Type B pancreatic cell (in vitro differentiated cells): ENCODE measurements at places on chromosomes 1 and 21. TPM values are rescaled to one million over a fixed set of nuclear protein-coding genes. Genes with fewer than 3 reads are reported as not detected.

- no peak overlapping the region for H3K4me3 ChIP-seq
- H3K4me1 ChIP-seq = peaks cover 90% of the 10 kb centered on the region
- H3K27ac ChIP-seq = peak overlapping the region; percentile 77
- peaks cover 5% of the 10 kb centered on the region for H3K27me3 ChIP-seq
- no peaks in the 10 kb centered on the region for H3K36me3 ChIP-seq
- no peak for DNase-seq
Observed at GRCh38 chr1:158011714-158012113, 18.3 kb downstream of the KIRREL1 start.

DNA sequence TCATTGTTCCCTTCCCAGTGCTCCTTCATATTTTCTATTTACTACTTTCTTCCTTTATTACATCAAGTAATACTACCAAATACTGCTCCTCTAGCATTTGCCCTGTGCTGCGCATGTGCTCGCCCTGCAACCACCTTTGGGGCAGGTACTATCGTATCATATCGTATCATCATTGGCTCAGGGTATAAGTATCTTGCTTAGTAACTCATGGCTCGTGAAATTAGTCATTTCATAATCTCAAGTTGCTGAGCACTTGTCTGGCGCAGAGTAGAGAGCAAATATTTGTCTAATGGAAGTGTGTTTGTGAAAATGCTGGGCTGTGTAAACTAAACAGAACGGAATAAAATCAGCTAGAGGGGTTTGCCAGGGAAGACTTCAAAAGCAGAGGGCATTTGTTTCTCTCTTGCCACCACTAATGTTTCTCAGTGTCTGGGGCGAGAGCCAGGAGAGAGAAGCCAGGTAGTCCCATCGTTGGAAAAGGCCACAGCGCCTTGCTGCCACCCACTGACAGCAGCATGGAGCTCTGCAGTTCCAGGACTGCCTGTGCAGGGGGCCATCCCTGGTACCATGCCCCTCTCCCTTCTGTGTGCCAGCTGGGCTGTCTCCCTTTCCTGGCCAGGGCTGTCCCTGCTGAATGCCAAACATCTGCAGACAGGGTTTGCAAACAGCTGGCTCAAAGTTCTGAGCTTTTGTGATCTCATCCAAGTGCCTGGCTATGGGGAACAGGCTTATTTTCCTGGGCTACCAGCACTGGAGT, 20.0 kb upstream of the CPT2 start:
- H3K36me3 ChIP-seq = no peaks in the 10 kb centered on the region
- no peak overlapping the region for H3K4me3 ChIP-seq
- DNase-seq = no peak
- H3K4me1 ChIP-seq = peaks cover 25% of the 10 kb centered on the region
- H3K27ac ChIP-seq = no peak overlapping the region

GRCh38 chr1:187839873-187840272, 1011.1 kb downstream of the PLA2G4A start:
- H3K27me3 ChIP-seq = no peaks in the 10 kb centered on the region
- DNase-seq = no peak
- H3K36me3 ChIP-seq = no peaks in the 10 kb centered on the region

DNA sequence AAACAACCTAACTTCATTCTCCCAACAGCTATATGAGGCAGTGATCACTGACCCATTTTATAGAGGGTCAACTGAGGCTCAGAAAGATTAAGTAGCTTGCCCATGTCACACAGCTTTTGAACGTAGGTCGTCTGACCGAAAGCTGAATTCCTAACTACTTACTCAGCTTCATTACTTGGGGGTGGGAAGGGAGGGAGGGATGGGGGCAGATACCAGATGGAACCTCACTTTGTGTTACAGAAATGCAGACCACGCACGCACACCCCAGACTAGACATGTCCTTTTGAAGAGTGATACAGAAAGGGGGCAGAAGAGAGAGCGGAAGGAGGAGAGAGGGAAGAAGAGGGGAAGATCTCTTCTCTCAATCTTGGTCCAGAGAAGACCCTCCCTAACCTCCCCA, 2.3 kb downstream of the ADGRB2 start:
- peaks cover 3% of the 10 kb centered on the region for H3K4me1 ChIP-seq
- H3K27ac ChIP-seq = no peak overlapping the region
- no peaks in the 10 kb centered on the region for H3K36me3 ChIP-seq
- peaks cover 37% of the 10 kb centered on the region for H3K27me3 ChIP-seq
- H3K4me3 ChIP-seq = peak overlapping the region; percentile 72
- DNase-seq = no peak

DNA sequence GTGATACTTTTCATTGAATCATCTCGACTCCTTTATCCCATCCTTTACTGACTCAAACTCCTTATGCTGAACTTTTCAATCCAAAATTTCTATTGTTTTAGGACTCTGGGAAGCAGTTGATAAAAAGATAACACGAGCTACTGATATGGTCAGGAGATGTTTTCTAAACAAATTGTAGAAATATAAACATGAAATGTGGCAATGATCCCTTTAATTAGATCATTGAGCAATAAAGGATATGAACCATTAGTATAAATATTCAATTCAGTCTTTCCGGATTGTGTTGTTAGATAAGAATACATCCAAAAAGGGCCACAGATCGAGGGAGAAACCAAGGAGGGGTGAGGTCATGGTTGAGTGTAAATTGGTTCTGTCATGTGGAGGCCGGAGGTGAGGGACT, 88.4 kb downstream of the NID1 start:
- H3K27me3 ChIP-seq = no peaks in the 10 kb centered on the region
- H3K4me1 ChIP-seq = peaks cover 20% of the 10 kb centered on the region
- H3K27ac ChIP-seq = no peak overlapping the region
- H3K36me3 ChIP-seq = peaks cover 18% of the 10 kb centered on the region
- no peak for DNase-seq
- H3K4me3 ChIP-seq = no peak overlapping the region

GRCh38 chr1:178275049-178275448, 181.1 kb downstream of the RASAL2 start:
- DNase-seq = no peak
- H3K27me3 ChIP-seq = no peaks in the 10 kb centered on the region
- peaks cover 31% of the 10 kb centered on the region for H3K4me1 ChIP-seq
- H3K4me3 ChIP-seq = no peak overlapping the region

- peaks cover 4% of the 10 kb centered on the region for H3K27me3 ChIP-seq
- no peaks in the 10 kb centered on the region for H3K4me1 ChIP-seq
- H3K36me3 ChIP-seq = no peaks in the 10 kb centered on the region
- DNase-seq = no peak
Observed at GRCh38 chr1:221782477-221782876, 40.6 kb upstream of the DUSP10 start.

- H3K27ac ChIP-seq = peak overlapping the region; percentile 74
- no peak overlapping the region for H3K4me3 ChIP-seq
- DNase-seq = no peak
- H3K27me3 ChIP-seq = no peaks in the 10 kb centered on the region
- H3K4me1 ChIP-seq = no peaks in the 10 kb centered on the region
Observed at GRCh38 chr21:46168659-46169386, 13.4 kb upstream of the FTCD start.

DNA sequence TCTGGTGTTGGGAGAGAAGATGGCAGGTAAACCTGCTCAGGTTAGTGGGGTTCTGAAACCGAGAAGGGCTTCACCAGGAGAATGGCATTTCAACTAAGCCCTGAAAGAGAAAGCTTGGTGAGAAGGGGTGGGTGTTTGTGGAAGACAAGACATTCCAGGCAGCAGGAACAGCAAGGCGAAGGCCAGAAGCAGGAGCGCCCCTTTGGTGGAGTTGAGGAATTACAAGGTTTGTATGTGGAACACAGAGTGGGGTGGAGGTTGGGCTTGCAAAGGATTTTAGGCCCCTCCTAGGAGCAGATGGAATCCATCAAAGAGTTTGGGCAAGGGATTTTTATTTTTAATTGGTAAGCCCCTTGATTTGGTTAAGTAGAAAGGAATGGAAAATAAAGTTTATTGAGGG, 24.8 kb upstream of the ELOA start:
- no peak for DNase-seq
- H3K27me3 ChIP-seq = no peaks in the 10 kb centered on the region
- H3K4me3 ChIP-seq = no peak overlapping the region
- peaks cover 3% of the 10 kb centered on the region for H3K36me3 ChIP-seq
- peak overlapping the region; percentile 20 for H3K27ac ChIP-seq

- no peaks in the 10 kb centered on the region for H3K36me3 ChIP-seq
- H3K27me3 ChIP-seq = peaks cover 9% of the 10 kb centered on the region
- H3K4me1 ChIP-seq = peaks cover 14% of the 10 kb centered on the region
- DNase-seq = no peak
- no peak overlapping the region for H3K27ac ChIP-seq
Observed at GRCh38 chr21:42062236-42063022, 8.7 kb upstream of the UMODL1 start.

DNA sequence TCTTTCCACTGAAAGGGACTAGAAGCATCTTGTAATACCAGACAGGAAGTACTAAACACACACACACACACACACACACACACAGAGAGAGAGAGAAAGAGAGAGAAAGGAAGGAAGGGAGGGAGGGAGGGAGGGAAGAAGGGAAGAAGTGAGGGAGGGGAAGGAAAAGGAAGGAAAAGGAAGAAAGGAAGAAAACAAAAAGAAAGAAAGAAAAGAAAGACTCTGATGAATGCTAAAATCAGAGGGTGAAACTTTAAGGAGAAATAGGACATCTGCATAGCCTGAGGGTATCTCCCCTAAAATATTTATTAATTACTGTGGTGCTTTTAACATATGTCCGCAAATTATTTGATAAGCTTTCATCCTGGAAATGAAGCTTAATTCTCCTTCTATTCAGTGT, 10.6 kb downstream of the TRIT1 start:
- DNase-seq = no peak
- H3K4me1 ChIP-seq = peaks cover 19% of the 10 kb centered on the region
- no peak overlapping the region for H3K4me3 ChIP-seq

DNA sequence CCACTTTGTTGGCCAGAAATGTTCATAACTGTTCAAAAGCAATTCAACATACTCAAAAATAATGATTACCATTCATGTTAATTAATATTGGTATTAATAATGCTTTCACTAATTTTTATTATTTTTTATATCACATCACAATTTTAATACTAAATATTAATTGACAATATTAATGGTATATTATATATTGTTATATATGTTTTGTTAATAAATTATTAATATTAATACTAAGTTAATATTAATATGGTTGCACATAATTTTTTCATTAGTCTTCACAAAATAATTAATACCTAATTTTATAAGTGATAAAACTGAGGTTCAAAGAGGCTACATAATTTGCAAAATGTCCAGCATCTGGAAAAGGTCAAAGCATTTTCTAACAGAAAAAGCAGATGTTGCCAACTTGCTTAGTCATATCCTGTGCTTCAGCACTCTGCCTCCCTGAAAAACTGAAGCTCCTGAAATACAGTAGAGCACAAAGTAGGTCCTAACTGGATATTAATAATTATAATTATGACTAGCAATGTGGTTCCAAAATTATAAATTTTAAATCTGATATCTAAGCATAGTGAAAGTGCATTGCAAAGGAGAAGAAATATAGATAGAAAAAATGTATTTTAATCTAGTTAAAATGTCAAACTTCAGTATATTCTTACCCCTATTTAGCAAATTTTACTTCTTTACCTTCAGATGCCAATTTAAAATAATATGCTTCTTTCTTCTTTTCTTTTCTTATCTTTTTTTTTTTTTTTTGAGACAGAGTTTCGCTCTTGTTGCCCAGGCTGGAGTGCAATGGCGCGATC, 123.2 kb upstream of the TNFSF4 start:
- DNase-seq = no peak
- H3K27ac ChIP-seq = no peak overlapping the region
- H3K27me3 ChIP-seq = no peaks in the 10 kb centered on the region
- H3K4me3 ChIP-seq = no peak overlapping the region

DNA sequence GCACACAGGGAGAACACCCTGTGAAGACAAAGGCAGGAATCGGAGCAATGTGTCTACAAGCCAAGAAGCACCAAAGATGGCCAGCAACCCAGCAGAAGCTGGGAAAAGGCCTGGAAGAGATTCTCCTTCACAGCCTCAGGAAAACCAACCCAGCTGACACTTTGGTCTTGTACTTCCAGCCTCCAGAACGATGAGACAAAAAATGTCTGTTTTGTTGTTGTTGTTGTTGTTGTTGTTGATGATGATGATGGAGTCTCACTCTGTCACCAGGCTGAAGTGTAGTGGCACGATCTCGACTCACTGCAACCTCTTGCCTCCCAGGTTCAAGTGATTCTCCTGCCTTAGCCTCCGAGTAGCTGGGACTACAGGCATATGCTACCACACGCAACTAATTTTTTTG, 157.3 kb downstream of the ETS2 start:
- H3K4me1 ChIP-seq = peaks cover 26% of the 10 kb centered on the region
- no peak overlapping the region for H3K27ac ChIP-seq

DNA sequence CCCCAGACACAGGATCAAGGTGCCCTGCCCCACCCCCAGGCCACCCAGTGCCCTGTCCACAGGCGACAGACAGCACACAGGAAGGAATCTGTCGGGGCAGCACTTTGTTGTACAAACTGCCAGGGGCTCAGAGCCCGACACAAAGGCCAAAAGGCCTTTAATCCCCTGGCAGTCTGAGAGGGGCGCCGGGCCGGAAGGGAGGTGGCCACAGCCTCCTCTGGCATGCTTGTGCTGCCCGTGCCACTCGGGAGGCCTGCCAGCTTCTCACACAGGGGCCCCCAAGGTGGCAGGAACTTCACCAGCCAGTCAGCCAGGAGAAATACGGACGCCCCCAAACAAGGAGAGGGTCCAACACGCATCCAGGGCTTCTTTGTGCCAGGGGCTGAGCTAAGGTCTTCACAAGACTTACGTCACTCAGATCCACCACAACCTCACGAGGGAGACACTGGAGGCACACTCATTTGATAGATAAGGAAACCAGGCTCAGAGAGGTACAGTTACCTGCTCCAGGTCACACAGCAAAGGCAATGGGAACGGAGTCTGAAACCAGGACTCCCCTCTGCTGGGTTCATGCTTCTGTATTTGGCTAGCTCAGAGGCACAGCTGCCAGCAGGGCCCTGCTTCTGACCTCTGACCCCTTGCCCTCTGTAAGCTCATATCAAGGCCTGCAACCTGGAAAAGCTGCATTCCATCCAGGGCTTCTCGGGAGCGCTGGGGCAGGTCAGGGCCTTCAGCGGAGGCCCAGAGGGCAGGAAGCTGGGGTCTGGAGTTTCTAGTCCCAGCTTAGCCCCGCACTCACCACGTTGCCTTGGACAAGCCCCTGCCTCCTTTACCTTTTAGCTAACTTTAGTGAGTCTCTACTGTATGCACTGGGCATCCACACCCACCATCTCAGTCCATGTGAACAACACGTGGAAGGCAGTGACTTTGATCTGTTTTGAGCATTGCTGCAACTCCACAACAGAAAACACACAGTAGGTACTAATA, 34.8 kb downstream of the HSPG2 start:
- no peak for DNase-seq
- H3K4me1 ChIP-seq = peaks cover 48% of the 10 kb centered on the region
- H3K27me3 ChIP-seq = no peaks in the 10 kb centered on the region
- peak overlapping the region; percentile 28 for H3K27ac ChIP-seq
- H3K4me3 ChIP-seq = no peak overlapping the region

DNA sequence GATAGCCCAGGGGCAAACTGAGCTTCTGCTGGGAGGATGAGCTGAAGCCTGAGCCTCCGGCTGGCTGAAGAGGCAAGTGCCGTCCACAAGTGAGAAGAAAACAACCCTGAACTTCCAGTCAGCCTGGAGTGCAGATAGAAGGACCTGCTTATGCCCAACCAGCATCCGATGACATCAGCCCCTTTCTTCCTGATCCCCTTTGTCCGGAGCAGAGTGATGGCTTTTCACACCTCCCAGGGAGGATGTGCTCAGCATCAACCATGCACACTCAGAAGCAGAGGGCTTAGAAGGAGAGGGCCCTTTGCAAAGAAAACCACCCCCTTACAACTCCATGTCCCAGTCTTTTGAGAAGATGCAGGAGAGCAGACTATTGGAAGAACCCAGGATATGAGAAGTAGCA, 23.7 kb upstream of the REG4 start:
- H3K4me3 ChIP-seq = no peak overlapping the region
- peaks cover 4% of the 10 kb centered on the region for H3K4me1 ChIP-seq

Gene MX2
- 0.92 and 2.0 TPM in 2 replicates for total RNA-seq

Gene CDK18
- 9.6 and 19.3 TPM in 2 replicates for total RNA-seq

Gene HSD11B1
- total RNA-seq = not detected in 2 replicates

Gene CRNN
- total RNA-seq = not detected in 2 replicates

Gene TBX15
- 0.19 and 8.5 TPM in 2 replicates for total RNA-seq
